Dermis microvascular lymphatic vessel endothelial cell (primary cell): ENCODE measurements at places on chromosomes 12 and 14.

DNA sequence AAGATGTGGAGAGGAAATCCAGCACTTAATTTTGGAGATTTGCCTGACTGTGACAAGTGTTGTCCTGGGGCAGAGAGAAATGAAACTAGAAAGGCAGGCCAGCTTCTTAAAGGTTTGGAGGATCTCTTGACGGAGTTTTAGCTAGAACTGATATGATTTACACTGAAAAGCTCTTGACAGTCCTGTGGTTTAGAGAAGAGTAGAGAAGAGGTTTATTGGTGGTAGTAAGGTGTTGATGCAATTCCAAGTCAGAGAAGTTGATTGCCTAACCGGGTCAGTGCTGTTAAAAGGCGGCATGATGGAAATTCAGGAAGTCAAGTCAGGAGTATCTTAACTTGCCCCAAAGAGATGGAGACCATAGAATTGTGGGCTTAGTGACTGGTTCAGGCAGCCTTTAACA lies 89.0 kb upstream of the TRAF3 start:
- no peak for DNase-seq

DNA sequence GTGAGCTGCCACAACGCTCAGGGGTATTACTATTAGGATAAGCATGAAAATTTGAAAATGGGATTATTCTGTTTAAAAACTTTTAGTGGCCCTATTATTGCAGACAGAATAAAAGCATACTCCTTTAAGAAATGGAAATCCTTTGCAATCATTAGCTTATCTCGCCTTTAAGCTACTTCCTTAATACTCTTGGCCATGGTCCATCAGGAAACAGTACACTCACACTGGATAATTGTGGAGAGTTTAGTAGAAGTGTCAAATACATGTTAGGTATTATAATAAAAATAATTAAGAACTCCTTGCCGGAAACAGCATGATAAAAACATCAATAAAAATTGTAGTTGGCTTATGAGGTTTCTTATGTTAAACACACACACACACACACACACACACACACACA lies 100.4 kb upstream of the PPFIA2 start:
- DNase-seq: no peak

GRCh38 chr14:59245809-59246295 lies 57.4 kb downstream of the DAAM1 start:
- no peak for DNase-seq

DNA sequence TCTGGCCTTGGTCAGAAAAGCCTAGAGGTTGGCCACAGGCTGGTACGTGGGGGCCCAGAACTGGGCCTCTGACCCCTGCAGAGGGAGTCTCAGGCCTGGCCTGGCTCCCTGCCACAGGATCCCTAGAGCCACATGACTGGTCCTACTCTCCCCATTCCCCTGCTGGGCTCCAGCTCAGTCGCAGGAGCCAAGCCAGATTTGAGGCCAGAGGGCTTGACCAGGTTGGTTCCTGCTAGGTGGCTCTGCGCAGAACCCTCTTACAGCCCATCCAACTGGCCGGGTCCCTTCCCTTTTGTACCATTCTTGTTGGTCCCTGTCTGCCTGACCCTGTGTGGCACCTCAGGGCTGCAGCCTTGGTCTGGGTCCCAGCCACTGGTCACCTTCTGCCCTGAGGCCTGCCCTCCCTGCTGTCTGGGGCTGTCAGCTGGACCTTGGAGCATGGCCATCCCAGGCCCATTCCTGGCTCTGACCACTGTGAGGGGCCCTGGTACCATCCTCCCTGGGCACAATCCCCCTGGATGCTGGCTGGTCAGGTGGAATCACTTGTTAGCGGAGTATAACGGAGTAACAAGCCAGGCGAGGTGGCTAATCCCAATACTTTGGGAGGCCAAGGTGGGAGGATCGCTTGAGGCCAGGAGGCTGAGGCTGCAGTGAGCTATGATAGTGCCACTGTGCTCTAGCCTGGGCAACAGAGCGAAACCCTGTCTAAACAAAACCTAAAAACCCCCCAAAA lies 22.9 kb upstream of the PPP1R13B start:
- no peak for DNase-seq

GRCh38 chr12:58639318-58639934 lies 280.9 kb downstream of the LRIG3 start:
- DNase-seq: no peak

- no peak for DNase-seq
Measured at GRCh38 chr12:52791271-52792184, 4.4 kb downstream of the KRT3 start.

- no peak for DNase-seq
Measured at GRCh38 chr12:59234391-59234790, 314.1 kb upstream of the LRIG3 start.

DNA sequence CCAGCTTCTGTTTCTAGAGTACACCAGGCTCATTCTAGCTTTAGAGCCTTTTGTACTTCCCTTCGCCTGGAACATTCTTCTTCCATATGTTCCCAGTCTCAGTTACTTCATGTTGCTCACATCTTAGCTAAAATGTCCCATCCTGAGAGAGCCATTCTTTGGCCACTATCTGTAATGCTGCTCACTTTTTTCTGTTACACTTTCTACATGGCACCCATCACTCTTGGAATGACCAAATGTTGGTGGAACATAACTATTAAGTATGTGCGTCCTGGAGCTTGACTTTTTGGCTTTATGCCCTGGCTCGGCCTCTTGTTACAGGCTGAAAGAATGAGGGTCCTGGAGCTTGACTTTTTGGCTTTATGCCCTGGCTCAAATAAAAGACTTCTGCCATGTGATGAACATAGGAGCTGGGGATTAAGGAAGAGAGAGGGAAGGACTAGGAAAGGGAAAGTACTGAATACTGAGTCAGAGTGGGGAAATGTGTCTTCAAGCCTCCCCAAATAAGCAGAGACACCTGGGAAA lies 442.9 kb upstream of the ATP2B1 start:
- DNase-seq: no peak

DNA sequence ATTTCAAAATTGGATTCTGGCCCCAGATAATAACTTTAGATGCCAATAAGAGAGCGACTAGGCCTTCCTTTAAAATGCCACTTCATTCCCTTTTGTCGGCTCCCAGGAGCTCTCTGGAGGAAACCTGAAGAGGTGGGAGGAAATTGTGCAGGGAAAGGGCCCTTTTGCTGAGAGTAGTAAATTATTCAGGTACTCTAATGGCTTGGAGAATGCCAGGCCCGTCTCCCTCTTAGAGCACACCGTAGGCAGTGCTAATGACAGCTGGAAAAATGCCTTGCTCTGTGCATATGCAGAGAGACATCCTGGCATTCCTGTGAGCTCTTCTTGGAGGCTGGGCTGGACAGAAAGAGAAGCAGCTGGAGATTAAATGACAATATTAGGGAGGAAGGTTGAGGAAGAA lies 115.0 kb upstream of the RPH3A start:
- DNase-seq: no peak

GRCh38 chr12:65990592-65990991 lies 140.0 kb downstream of the LLPH start:
- no peak for DNase-seq

DNA sequence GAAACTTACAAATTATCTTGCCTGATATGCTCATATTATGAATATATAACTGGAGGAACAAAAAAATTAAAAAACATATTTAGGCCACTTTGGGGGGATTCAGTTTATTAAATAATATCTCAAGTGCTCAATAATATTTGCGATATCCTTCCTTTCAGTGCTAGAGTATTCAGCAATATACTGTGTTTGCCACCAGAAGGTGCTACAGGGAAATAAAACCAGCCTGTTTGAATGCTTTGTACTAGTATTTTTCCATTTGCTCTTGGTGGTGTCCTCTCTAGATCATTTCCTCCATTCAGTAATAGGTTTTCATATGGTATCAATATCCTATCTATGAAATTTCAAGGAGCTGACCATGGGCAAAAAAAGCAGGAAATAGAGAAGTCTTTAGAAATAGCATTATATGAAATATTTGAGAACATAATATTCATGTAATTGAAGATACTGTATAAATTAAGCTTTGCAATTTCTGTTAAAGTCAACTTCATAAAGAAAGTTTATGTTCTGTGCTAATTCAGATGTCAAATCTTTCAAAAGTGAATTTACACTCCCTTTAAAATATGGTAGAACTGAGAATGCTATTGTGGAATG lies 106.2 kb upstream of the NAV3 start:
- peak; percentile 52 for DNase-seq

DNA sequence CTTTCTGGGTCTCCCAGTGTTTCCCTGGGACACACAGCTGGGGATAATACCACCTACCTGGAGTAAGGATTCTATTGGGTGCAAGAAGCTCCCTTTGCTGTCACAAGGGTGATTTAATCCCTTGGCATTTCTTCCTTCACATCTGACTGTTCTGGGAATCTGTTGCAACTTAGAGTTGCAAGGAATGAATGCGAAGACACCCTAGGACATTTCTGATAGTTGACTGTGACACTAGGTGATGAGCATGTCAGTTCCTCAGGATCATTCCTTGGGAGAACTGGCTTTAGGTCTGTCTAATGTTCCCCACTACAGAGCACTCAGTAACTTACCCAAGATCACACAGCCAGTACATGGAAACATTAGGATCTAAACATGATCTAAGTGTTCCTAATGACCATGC lies 593.6 kb downstream of the NRXN3 start:
- no peak for DNase-seq

DNA sequence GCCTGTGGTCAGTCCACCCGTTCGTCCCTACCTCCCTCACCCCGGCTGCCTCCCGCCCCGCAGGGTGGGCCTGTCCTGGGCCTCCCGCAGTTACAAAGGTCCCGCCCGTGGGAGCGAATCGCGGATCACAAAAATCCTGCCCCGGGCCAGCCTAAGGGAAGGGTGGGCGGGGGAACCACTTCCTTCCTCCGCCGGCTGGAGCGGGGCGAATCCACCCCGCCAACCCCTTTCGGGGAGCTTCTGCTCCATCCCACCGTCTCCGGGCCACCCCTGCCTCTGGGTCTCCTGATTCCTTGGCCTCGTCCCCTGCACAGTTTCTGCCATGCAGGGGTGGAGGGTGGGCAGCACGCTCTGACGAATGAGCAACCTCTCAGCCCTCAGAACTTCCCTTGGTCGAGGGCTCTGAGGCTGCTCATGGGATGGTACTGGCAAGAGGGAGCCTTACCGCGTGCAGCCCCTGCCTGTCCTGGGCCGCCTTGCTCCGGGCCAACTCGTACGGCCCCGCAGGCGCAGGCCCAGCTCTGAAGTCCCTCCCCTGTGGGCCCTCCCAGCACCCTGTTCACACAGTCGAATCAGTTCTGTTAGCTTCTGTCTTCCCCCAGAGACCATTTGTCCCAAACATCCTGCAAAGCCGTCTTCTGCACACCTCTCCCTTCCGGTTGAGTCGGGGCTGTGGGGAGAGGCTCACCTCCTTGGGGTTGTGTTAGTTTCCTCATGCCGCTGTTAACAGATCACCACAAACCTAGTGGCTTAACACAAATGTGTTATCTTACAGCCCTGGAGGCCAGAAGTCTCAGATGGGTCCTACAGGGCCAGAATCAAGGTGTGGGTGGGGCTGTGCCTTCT lies 589 bp upstream of the HVCN1 start:
- DNase-seq: peak; percentile 27

DNA sequence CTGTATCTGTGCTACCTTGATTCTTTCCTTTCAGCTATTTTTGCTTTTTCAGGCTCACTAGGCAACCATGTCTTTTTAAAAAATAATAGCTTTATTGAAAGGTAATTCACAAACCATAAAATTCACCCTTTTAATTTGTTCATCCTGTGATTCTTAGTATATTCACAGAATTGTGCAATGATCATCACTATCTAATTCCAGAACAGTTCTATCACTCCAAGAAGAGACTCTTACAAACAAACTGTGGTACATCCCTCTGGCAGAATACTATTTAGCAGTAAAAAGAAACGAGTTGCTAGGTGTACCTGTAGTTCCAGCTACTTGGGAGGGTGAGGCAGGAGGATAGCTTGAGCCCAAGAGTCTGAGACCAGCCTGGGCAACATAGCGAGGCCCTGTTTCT lies 14.8 kb downstream of the CREBL2 start:
- DNase-seq: no peak

DNA sequence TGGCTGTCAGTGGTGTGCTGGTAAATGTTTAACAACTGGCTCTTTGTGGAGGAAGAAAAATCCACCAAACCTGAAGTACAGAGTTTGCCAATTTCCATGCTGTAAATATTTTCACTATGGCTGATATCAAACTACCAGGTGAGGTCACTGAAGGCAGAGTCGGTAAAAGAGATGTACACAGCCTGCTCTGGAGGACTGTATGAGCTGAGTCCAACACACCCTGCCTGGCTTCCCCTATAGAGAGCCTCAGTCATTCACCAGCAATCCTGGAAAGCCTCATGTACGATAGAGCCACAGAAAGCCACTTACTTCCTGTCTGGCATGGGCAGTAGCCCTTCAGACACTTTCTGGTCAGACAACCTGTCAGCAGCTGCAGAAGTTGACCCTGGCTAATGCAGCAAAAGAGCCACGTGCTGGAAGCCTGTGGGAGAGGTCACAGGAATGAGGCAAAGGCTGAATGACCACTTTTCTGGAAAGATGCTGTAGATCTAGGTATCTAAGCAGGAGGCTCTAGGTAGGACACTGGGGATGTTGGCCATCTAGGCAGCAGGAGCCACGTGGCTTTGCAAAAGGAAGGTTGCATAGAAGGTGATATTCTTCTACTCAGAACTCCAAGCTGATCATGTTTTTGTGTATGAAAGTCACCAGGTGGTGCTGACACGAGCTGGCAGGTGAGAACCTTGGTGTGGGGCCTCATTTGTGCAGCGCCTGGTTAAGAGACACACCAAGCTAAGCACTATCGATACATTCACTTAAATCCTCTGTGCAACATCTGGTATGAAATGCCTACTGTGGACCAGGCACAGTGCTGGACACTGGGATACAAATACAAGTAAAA lies 553.9 kb downstream of the VRK1 start:
- DNase-seq: no peak

GRCh38 chr12:55847603-55848291 lies 5.0 kb upstream of the MMP19 start:
- peak; percentile 97 for DNase-seq

GRCh38 chr12:11787933-11788849 lies 138.7 kb downstream of the ETV6 start:
- DNase-seq: no peak

DNA sequence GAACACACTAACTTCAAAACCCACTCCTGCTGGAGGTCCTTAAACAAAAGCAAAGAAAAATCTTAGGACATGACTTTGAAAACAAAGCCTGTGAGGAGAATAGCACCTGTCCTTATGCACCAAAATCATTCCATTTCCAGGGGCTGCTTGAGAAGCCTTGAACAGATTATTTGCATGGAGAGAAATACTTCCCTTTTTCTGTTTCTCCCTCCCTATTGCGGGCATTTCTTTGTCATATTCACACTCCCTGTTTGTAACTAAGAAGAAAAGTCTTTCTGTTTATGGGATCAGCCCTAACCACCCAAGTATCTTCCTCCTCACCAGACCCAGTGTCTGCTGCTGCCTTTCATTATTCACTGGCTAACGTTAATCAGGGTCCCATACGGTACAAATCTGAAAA lies 218.8 kb downstream of the DPF3 start:
- no peak for DNase-seq

DNA sequence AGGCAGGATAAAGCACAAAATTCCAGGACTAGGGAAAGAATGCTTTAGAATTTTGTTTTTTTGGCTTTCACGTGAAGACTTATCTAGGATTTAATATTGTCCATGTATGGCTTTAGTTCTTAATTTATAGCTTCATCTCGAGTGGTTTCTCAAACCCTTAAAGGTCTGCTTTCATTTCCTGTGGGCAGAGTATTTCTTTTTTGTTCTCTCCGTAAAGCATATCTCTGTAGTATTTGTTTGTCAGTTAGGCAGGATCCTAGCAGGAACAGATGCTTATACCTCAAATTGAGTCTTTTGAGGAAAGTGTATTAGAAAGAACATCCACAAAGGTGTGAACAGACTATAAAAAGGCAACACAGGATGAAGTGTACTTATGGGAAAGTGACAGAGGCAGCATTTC lies 697.1 kb upstream of the SEL1L start:
- DNase-seq: no peak
